Right atrium auricular region (tissue), 2 donors: ENCODE measurements at places on chromosomes 1 and 21. TPM values are rescaled to one million over a fixed set of nuclear protein-coding genes. Genes with fewer than 3 reads are reported as not detected.

The CEP170 gene
- 29.1 TPM for total RNA-seq

DNA sequence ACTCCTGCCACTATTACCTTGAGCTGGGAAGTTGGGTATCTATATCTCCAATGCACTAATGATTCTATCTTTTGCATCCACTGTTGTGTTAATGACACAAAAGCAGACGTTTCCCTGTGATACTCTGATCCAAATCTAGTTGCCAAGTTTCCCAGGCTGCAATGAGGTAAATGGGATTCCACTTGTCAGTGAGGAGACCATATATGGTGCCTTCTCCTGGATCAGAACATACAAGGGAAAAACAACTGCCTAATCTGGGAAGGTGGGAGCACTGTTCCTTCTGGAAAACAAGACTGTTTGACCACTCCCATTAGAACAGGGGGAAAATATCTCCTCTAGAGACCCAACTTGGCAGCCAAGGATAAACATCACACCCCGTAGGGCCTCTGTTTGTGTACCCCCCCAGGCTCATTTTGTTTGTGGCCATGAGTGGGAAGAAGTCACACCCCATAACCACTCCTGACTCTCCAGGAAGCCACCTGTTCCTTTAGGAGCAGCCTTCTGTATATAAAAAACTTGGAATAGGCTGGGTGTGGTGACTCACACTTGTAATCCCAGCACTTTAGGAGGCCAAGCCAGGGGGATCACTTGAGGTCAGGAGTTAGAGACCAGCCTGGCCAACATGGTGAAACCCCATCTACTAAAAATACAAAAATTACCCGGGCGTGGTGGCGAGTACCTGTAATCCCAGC is 28.5 kb upstream of the SLC6A9 start:
- H3K27me3 ChIP-seq, result no peaks in the 10 kb centered on the region
- DNase-seq, result no peak
- H3K27ac ChIP-seq, result no peak overlapping the region
- no peaks in the 10 kb centered on the region for H3K36me3 ChIP-seq
- peaks cover 10% of the 10 kb centered on the region for H3K4me1 ChIP-seq

- H3K4me3 ChIP-seq, result no peak overlapping the region
- peak overlapping the region; percentile 62 for H3K27ac ChIP-seq
- no peaks in the 10 kb centered on the region for H3K36me3 ChIP-seq
- no peaks in the 10 kb centered on the region for H3K27me3 ChIP-seq
- peaks cover 66% of the 10 kb centered on the region for H3K4me1 ChIP-seq
- peak; percentile 76 for DNase-seq
Observed at GRCh38 chr1:68173936-68174737, 58.2 kb downstream of the WLS start.

The IL10RB gene
- total RNA-seq, result 10.2 TPM

DNA sequence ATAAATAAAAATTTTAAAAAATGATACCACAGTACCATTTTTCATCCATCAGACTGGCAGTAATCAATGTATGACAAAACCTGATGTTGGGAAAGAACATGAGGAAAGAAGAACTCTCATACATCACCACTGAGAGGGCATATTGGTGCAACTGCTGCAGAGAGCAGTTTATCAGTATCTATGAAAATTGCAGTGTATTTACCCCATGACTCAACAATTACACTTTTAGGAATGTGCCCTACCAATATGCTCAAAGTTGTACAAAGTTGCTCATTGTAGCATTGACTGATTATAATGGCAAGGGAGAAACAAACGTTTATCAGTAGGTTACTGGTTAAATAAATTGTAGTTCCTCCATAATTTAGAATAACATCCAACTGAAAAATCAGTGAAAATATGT is 36.7 kb downstream of the CATSPERE start:
- H3K4me3 ChIP-seq, result no peak overlapping the region
- no peak overlapping the region for H3K27ac ChIP-seq
- H3K4me1 ChIP-seq, result no peaks in the 10 kb centered on the region
- H3K36me3 ChIP-seq, result no peaks in the 10 kb centered on the region
- no peak for DNase-seq
- no peaks in the 10 kb centered on the region for H3K27me3 ChIP-seq

The ALDH9A1 gene
- total RNA-seq, result 66.2 TPM

DNA sequence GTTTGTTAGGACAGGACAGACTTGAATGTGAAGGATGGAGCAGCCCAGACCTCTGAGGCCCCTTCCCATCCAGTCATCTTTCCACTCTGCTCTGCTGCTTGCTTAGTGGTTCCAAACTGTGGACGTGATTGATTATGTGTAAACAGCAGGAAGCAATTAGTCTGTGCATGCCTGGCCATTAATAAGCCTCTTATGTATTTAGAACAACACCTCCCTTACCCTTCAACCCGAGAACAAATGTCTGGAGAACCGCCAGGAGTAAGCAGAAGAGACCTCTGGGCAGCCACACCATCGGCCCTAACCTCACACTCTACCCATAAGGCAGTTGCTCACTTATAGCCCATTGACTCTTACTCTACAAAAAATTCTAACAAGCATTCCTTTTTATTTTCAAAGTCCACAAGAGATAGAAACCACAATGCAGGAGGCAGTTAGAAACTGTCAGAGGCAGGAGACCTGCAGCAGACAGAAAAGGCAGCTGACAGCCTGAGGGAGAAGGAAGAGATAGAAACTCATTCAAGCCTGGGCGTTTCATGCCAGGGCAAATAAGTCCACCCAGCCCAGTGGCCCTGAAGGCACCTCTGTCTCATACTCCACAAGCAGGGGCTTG is 5.8 kb upstream of the EPHA8 start:
- H3K27ac ChIP-seq, result no peak overlapping the region
- no peaks in the 10 kb centered on the region for H3K27me3 ChIP-seq
- no peaks in the 10 kb centered on the region for H3K36me3 ChIP-seq
- no peak overlapping the region for H3K4me3 ChIP-seq

GRCh38 chr21:37936010-37936785 is 19.9 kb upstream of the KCNJ6 start:
- no peak overlapping the region for H3K4me3 ChIP-seq
- no peaks in the 10 kb centered on the region for H3K4me1 ChIP-seq
- DNase-seq, result no peak
- H3K36me3 ChIP-seq, result no peaks in the 10 kb centered on the region

- H3K27me3 ChIP-seq, result no peaks in the 10 kb centered on the region
- no peak within 1 kb of the TSS for H3K27ac ChIP-seq
- DNase-seq, result no peak
- H3K4me3 ChIP-seq, result no peak within 1 kb of the TSS
Observed at GRCh38 chr21:18403735-18404450, at the start of gene TMPRSS15. Gene TMPRSS15 (minus strand): TSS chr21:18403785. CDS start chr21:18403622, 163 bp downstream.

The PRRX1 gene
- total RNA-seq, result 55.1 TPM

The JAM2 gene
- total RNA-seq, result 12.3 TPM

The TSPEAR gene
- not detected for total RNA-seq

The GBP5 gene
- 1.0 TPM for total RNA-seq

- H3K4me3 ChIP-seq, result no peak overlapping the region
- no peaks in the 10 kb centered on the region for H3K27me3 ChIP-seq
- no peaks in the 10 kb centered on the region for H3K36me3 ChIP-seq
- no peak for DNase-seq
- H3K4me1 ChIP-seq, result no peaks in the 10 kb centered on the region
Observed at GRCh38 chr1:62794053-62794452, 10.1 kb downstream of the ATG4C start.

- no peak overlapping the region for H3K4me3 ChIP-seq
- H3K27ac ChIP-seq, result no peak overlapping the region
- no peaks in the 10 kb centered on the region for H3K4me1 ChIP-seq
- DNase-seq, result no peak
- no peaks in the 10 kb centered on the region for H3K27me3 ChIP-seq
- no peaks in the 10 kb centered on the region for H3K36me3 ChIP-seq
Observed at GRCh38 chr1:72915581-72915980, 633.2 kb upstream of the NEGR1 start.

The NCF2 gene
- total RNA-seq, result 3.2 TPM

- DNase-seq, result no peak
- H3K4me3 ChIP-seq, result no peak overlapping the region
- no peak overlapping the region for H3K27ac ChIP-seq
- H3K27me3 ChIP-seq, result no peaks in the 10 kb centered on the region
- no peaks in the 10 kb centered on the region for H3K36me3 ChIP-seq
Observed at GRCh38 chr1:234111458-234112142, 207.1 kb downstream of the SLC35F3 start.

DNA sequence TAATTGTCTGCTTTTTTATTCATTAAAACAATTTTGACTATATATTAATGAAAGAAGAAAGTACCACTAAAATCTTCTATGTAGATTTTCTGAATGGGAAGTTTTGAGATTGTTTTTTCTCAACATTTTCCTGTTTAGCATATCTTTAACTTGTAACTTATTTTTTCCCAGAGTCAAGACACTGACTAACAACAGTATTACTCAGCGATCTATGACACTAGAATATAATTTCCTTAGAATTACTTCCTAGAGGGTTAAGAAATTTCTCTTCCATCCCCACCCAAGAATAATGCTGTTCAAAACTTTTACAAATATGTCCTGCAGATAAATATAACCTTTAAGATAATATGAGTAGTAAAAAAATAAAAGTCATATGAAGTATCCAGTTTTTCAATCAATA is 218.2 kb upstream of the NR5A2 start:
- no peak overlapping the region for H3K4me3 ChIP-seq
- H3K36me3 ChIP-seq, result no peaks in the 10 kb centered on the region
- H3K27me3 ChIP-seq, result no peaks in the 10 kb centered on the region
- DNase-seq, result no peak
- no peaks in the 10 kb centered on the region for H3K4me1 ChIP-seq

GRCh38 chr1:189866606-189867005 is 611.1 kb downstream of the BRINP3 start:
- H3K4me1 ChIP-seq, result no peaks in the 10 kb centered on the region
- H3K4me3 ChIP-seq, result no peak overlapping the region

- H3K4me1 ChIP-seq, result peaks cover 4% of the 10 kb centered on the region
- peak; percentile 89 for DNase-seq
- H3K27ac ChIP-seq, result no peak overlapping the region
Observed at GRCh38 chr1:24294716-24295371, 24.3 kb upstream of the GRHL3 start.

- H3K27me3 ChIP-seq, result no peaks in the 10 kb centered on the region
- H3K4me1 ChIP-seq, result no peaks in the 10 kb centered on the region
- no peaks in the 10 kb centered on the region for H3K36me3 ChIP-seq
- no peak overlapping the region for H3K27ac ChIP-seq
- no peak for DNase-seq
Observed at GRCh38 chr21:38798481-38798882, 7.2 kb upstream of the ETS2 start.

DNA sequence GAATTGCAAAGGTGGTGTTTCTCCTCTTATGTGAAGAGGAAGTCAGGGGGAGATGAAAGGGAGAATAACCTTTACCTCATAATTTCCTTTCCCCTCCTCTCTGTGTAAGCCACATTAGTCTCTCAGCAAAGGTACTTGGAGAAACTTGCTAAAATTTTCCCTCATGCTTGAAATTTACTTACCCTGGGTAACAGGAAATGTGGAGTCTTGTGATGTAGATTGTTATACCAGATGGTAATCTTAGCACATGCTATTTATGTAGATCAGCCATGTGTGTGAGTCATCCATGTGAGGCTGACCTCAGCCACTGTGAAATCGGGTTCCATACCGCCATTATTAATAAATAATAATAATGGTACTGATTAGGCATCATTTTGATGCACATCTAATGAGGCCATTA is 128.4 kb downstream of the TGFB2 start:
- H3K36me3 ChIP-seq, result no peaks in the 10 kb centered on the region
- H3K27ac ChIP-seq, result no peak overlapping the region
- H3K4me3 ChIP-seq, result no peak overlapping the region
- no peak for DNase-seq
- peaks cover 6% of the 10 kb centered on the region for H3K4me1 ChIP-seq

The TNFSF18 gene
- total RNA-seq, result not detected

GRCh38 chr1:66641891-66642473 is 108.0 kb downstream of the SGIP1 start:
- no peak overlapping the region for H3K27ac ChIP-seq
- H3K27me3 ChIP-seq, result no peaks in the 10 kb centered on the region
- no peaks in the 10 kb centered on the region for H3K4me1 ChIP-seq
- no peak overlapping the region for H3K4me3 ChIP-seq
- DNase-seq, result no peak
- H3K36me3 ChIP-seq, result no peaks in the 10 kb centered on the region

The NEXN gene
- total RNA-seq, result 295 TPM

GRCh38 chr1:101265684-101266083 is 28.9 kb downstream of the S1PR1 start:
- H3K27ac ChIP-seq, result no peak overlapping the region
- H3K4me3 ChIP-seq, result no peak overlapping the region
- H3K4me1 ChIP-seq, result no peaks in the 10 kb centered on the region
- DNase-seq, result no peak

GRCh38 chr1:66699213-66699612 is 53.0 kb upstream of the DYNLT5 start:
- DNase-seq, result no peak
- H3K27me3 ChIP-seq, result no peaks in the 10 kb centered on the region
- no peaks in the 10 kb centered on the region for H3K36me3 ChIP-seq
- no peaks in the 10 kb centered on the region for H3K4me1 ChIP-seq
- no peak overlapping the region for H3K4me3 ChIP-seq
- H3K27ac ChIP-seq, result no peak overlapping the region
